ENCODE measurements at places on chromosomes 7 and 10.

DNA sequence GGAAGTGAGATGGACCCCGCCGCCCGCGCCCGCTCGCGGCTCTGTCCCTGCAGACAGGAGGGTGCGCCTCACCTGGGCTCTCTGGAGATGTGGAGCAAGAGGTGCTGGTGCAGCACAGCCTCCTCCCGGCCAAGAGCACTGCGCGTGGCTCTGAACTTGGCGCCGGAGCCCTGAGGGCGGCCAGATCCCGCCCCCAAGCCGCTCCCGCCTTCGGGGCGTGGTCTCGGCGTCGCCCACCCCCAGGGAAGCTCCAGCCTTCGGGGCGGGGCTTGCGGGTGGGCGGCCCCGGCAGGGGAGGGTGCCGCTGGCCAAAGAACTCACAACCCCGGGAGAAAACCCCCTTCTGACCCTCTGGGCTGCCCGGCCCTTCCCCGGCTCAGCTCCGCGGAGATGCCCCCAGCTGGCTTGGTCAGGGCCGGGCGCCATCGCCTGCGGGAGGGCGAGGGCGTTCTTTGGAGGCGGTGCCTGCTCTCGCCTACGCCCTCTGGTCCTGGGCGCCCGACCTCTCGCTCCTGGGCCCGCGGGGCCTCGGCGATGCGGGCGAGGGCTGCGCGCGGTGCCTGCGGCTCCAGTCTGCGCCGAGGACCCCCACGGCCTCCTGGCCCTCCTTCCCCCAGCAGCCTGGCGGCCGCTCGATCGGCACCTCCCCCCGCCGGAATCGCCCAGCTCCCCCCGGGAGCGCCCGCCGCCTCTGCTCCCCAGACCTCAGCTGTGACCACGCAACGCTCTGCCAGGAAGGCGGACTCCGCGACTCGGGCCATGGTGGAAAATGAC is at the start of gene ZNF488:
ZNF488 (minus strand) TSS at position 146 of the 774 bp plus-strand sequence. CDS start 15,464 bp downstream, outside the sequence.
- peak; percentile 81 for DNase-seq

- peak; percentile 70 for DNase-seq
Measured at GRCh38 chr10:69449841-69450240, 1.4 kb upstream of the TSPAN15 start.

DNA sequence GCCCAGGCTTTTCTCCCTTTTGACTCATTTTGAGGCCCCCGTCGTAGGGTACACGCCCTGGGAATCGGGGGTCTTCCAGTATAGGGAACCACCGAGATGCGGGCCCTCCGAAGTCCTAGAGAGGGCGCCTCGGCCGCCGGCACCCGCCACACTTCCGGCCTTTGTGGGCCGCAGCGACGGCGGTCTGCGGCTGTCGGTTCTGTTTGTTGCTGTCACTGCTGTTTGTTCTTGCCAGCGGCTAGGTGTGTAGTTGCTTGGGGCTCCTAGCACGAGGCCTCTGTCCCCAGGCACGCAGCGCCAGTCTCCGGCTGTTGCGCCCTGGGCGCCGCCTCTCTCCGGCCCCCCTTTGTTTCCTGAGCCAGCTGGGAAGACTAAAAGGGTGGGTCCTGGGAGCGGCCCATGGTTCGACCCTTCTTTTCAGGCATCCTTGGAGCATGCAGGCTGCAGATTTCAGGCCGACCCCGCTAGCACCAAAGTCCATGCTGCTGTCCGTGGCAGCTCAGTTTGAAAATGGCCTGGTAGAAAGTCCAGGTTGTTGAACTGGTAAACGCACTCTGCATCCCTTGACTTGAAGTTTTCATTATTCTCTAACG is 17.8 kb upstream of the ZKSCAN1 start:
- peak; percentile 72 for DNase-seq

DNA sequence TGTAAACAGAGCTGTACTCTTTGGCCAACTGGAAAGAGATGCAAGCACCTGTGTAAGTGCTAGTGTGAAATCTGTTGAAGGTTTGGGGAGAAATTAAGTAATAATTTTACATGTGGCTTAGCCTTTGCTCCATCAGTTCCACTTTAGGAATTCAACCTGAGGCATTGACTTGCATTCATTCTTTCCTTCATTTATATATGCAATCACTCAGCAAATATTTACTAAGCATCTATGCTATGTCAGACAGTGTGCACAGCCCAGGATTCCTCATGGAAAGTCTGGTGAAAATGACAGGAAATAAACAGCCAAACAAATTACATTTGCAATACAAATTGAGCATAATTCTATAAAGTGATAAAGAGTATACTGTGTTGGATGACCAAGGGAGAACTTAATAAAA is 50.3 kb downstream of the ERLIN1 start:
- DNase-seq = no peak

GRCh38 chr7:127080576-127080975 is 172.2 kb downstream of the GRM8 start:
- DNase-seq = no peak

GRCh38 chr10:132407846-132408278 is 10.9 kb downstream of the PWWP2B start:
- DNase-seq = no peak
